Calu3 (cell line): ENCODE measurements at places on chromosomes 1 and 21.
A peak's percentile ranks its signal among the peaks of the same experiment; 100 is the strongest.

GRCh38 chr1:32316903-32317277 is 19.1 kb downstream of the MARCKSL1 start:
- DNase-seq: no peak

DNA sequence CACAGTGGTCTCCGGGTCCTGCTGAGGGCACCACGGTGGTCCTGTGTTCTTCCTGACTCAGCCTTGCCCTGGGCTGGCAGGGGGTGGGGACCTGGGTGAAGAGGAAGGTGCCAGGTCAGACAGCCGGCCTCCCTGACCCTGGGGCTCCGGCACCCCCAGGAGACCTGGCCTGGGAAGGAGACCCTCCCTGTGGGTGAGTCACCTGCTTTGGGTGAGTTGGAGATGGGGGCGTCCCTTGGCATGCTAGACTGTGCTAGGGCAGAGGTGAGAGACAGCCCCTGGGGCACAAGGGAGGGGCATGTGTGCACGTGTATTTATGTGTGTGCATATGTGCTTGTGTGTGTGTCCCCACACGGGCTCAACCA is 23.4 kb downstream of the SPSB1 start:
- DNase-seq: no peak

- DNase-seq: peak; percentile 69
Observed at GRCh38 chr1:8211883-8212579, 105.9 kb upstream of the SLC45A1 start.

GRCh38 chr1:84975035-84975434 is 21.9 kb downstream of the MCOLN2 start:
- no peak for DNase-seq

GRCh38 chr1:69932760-69933159 is 272.6 kb downstream of the LRRC40 start:
- no peak for DNase-seq

- DNase-seq: no peak
Observed at GRCh38 chr1:83052865-83053264, 946.1 kb downstream of the TTLL7 start.

- no peak for DNase-seq
Observed at GRCh38 chr1:89850844-89851415, 30.1 kb downstream of the LRRC8D start.

- DNase-seq: no peak
Observed at GRCh38 chr1:81836007-81836626, 35.4 kb downstream of the ADGRL2 start.

DNA sequence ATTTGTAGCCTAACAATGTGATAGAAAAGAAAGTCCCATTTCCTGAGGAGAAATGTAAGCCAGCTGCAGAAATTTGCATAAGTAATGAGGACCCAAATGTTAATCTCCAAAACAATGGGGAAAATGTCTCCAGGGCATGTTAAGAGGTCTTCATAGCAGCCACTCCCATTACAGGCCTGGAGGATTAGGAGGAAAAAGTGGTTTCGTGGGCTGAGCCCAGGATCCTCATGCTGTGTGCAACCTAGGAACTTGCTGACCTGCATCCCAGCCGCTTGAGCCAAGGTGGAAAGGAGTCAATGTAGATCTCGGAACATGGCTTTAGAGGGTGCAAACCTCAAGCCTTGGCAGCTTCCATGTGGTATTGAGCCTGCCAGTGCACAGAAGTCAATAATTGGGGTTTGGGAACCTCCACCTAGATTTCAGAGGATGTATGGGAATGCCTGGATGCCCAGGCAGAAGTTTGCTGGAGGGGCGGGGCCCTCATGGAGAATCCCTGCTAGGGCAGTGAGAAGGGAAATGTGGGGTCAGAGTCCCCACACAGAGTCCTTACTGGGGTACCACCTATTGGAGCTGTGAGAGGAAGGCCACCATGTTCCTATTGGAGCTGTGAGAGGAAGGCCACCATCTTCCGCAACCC is 14.2 kb upstream of the F13B start:
- no peak for DNase-seq

DNA sequence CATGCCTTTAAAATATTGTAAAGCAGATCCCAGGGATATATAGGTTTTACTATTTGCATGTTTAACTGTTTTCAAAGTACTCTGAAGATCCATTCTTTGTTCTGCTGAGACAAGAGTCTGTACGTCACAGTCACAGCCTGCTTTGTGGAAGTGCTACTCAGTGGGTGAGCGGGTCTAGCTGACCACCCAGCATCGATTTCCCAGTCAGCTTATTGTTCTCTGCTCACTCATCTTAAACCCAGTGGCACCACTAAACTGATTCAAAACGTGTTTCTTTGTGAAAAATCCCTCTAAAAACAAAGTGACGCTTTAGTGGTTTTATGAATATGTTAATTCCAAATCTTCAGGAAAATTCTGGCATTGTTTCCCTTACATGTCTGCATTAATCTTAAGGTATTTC is 12.4 kb downstream of the PLPP3 start:
- no peak for DNase-seq

DNA sequence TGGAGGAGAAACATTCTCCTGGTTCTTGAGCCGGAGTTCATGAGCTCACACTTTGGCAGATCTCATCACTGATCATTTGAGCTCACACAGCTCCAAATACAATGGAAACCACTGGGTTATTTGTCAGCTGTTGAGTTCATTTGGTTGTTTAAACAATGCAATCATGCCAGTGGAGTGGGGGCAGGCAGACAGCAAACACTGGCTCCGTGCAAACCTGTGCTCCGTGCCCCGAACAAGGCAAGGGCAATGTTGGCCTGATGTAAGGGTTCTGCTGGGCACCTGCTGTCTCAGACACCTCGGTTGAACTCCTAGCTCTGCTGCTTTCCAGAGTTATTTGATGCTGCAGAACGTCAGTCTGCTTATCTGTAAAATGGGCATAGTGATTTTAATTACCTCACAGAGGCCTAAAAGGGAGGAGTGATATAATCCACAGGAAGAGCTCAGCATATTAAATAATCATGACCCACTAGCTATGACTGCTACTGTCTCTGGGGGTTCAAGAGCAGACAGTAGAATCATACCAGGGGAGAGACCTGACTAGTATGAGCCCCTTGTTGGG is 20.0 kb upstream of the CLIC6 start:
- DNase-seq: no peak

DNA sequence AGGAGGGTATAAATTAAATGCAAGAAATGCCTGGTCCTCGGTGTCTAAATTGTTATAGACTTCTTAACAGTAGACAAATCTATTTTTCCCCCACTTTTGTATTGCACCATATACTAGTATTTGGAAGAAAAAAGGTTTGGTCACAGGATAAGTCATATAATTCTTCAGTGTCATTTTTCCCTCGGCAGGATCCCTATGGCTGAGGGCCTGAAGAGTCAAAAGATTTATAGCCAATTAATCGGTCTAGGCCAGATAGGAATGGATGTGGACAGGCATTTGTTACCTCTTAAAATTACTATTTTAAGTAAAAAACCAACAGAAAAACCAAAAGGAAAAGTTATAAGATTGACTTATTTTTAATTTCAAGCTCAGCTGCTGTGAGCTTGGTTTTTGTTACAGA is 45.6 kb downstream of the CRP start:
- DNase-seq: no peak

- no peak for DNase-seq
Observed at GRCh38 chr1:25958465-25958864, 39.4 kb downstream of the PAFAH2 start.

DNA sequence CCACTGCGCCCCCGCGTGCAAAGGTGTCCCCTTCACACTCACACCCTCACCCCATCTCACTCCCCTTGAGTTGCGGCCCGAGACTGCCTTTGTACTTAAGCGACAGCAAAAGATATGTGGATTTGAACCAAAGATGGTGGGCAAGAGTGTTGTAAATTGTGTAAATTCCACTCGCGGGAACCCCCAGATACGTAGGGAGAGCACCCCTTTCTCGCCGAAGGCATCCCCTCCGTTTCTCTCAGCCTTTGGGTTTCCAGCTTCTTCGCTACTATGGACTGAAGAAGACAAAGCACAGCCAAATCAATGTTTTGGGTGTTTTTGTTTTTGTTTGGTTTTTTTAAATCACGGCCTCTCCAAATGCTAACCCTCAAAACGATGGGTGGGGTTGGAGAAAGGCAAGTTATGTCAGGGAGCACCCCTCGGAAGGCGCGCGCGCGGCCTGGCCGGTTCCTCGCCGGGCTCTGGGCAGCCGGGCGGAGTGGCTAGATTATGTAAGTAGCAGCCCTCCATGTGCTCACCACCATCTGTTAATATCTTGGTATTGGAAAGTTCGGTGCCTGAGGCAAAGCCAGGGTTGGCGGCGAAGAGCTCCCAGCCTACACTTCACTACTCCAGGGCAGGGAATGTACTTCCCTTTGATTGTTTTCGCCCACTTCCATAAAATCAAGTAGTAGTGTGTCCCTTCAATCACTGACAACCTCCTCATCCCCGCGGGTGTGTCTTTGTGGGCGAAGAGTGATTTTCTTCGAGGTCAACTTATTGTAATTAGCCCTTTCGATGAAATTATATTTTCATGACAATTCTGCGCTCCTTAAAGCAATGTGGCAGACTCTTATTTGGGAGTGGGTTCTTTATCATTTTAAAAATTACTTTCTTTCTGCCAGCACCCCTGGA is 4.0 kb upstream of the PROX1 start:
- no peak for DNase-seq

DNA sequence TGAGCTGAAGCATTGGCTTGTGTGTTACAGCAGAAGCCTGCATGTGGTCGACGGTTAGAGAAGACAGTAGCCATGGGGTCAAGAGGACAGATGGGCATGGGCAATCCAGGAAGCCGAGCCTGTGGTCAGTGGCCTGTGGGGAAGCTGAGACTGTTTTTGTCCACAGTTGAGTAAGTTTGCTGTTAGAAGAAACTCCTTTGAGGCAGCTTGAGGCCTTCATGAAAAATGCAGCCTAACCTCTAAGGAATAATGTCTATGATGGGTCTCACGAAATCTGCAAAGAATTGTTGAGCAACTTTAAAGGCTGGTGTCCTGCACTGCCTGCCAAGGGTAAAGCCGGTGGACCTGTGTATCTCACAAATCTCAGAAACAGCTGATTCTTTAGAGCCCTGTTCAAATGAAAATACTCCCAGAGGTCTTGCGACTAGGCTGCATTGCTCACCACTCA is 322.4 kb downstream of the SETD4 start:
- no peak for DNase-seq

DNA sequence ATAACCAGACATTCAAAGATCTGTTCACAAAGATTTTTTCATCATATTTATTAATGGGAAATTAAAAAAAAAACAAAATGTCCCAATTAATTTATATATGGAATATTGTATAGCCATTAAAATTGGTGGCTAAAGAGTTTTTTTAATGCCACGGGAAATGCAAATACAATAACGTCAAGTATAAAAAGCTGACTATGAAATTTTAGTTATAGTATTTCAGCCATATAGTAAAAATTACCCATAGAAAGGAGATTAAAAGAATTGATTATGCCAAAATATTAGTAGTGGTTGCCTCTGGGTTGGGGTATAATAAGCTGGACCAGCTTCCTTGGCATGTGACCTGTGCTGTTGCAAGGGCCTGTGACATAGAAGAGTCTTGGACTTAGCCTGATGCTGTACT is 78.8 kb downstream of the KCTD3 start:
- DNase-seq: no peak

- DNase-seq: no peak
Observed at GRCh38 chr1:1298861-1299685, 8.7 kb downstream of the ACAP3 start.

- no peak for DNase-seq
Observed at GRCh38 chr1:176566004-176566975, 103.3 kb downstream of the PAPPA2 start.

DNA sequence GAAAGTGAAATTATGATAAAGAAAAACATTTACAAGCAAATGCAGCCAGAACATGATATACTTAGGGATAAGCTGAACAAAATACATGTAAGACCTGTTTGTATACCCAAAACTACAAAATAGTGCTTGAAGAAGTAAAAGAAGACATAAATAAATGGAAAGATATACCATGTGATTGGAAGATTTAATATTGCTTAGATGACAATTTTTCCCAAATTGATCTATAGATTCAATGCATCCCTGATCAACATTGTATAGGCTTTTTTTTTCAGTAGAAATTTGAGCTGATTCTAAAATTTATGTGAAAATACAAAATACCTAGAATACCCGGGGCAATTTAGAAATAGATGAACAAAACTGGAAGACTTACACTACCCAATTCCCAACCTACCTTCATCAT is 76.4 kb downstream of the GABPA start:
- no peak for DNase-seq
